ENCODE measurements at places on chromosomes 2 and 18.

DNA sequence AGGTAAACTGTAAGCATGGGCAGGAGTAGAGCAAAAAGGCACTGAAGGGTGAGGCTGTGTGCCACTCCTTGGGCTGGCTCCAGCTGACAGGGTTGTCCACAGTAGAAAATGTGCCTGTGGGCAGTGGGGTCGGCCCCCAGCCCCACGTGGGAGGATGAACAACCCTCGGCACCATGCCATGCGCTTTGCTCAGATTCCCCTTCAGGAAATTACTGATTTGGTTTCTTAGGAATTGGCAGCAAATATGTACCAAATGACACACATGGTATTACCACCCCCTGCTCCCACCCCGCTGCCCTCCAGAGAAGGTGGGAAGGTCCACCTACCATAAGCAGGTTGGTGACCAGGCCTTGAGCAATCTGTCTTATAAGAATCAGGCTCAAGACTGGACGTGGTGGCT lies 13.6 kb downstream of the ADCY3 start:
- no peak for DNase-seq

GRCh38 chr18:23629444-23629946 lies 33.2 kb downstream of the ANKRD29 start:
- no peak for DNase-seq

DNA sequence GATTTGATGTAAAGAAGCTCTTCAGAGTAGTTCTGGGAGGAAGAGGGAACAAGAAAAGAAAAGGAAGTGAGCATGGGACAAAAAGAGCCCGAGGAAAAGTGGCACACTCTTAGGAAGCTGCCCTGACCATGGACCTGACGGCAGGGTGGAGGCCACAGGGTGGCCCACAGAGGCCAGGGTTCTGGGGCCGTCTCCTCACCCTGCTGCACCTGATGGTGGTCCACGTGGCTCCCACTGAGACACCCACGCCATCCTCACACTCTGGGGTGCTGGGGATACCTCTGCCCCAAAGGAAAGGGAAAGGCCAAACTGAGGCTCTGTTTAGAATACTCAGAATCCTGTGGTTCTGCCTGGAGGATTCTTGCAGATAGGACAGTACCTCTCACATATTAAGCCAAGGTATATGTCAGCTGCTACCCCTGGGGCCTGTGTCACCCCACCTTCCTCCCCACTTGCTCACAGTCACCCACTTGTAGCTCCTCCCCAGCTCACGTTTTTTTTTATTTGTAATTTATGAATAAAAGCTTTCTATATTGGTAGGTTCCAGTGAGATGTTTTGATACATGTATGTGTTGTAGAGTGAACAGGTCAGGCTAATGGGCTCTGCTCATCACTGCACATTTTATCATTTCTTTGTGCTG lies 171.1 kb downstream of the LDLRAD4 start:
- no peak for DNase-seq

DNA sequence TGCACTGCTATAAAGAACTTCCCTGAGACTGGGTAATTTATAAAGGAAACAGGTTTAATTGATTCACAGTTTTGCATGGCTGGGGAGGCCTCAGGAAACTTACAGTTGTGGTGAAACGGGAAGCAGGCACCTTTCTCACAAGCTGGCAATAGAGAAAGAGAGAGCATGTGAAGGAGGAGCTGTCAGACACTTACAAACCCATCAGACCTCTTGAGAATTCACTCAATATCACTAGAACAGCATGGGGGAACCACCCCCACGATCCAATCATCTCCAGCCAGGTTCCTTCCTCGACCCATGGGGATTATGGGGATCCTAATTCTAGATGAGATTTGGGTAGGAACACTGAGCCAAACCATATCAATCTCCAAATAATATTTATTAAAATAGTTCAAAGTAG lies 729.2 kb upstream of the DDX18 start:
- no peak for DNase-seq

DNA sequence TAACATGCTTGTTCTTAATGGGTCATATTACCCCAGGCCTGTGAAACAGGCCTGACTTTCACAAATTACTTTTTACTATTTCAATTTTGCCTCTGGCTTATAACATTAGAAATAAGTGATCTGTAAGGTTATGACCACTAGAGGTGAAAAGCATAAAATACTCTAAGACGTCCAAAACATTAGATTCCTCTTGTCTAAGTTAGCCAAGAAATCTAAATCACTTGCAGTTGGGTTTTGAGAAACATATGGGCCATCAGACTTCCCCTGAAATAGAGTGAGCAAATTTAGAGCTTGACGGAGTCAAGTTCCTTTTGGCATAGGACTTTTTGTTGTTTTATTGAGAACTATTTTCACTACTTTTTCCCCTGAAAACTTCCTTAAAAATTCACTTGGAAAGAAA lies 32.7 kb upstream of the RIT2 start:
- DNase-seq, result no peak

DNA sequence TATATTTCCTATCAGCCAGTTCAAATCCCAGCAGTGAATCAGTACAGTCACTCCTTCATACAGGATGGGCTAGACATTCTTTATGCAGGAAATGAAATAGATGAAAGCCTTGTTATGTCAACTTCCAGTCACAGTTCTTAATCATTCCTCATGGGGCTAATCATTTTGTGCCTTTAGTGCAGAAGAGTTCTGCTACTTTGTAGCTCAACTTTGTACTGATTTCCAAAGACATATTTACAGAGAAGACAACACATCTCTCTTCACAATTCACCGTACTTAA lies 593.9 kb upstream of the NETO1 start:
- DNase-seq, result no peak

GRCh38 chr18:48945953-48946217 lies 4.9 kb downstream of the SMAD7 start:
- no peak for DNase-seq

DNA sequence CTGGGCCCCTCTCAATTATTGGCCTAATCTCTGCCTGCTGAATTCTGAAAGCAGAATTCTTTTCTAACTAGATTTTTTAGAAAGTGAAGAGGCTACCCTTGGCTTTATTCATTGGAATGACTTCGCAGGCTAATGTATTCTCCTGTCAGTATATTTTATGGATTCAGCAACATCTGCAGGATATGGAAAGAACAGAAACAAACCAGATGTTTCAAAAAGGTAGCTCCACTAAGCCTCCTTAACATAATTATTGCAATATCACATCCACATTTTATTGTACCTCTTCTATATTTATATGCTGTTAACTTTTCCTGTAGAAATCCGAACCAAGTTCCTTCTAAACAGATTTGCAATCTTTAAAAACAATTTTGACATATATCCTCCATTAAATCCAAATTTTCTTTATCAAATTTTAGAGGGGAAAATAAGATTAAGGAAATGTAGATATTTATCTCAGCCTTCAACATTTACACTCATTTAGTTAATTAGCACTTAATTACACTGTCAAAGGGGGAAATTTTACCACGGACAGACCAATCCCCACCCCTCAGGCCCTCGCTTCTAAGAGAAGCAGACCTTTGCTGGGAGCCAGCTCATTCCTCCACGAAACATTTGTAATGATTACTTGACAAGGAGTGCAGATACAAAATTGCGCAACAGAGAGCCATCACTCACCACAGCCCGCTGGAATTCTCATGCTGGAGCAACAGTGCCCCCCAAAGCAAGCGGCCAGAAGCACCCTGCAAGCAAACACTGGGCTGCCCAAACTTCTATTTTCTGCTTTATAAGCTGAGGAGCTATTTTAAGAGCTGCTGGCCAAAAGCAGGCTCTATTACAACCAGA lies 253.4 kb downstream of the ETAA1 start:
- no peak for DNase-seq

- no peak for DNase-seq
These were observed 36.3 kb upstream of the ITM2C start for GRCh38 chr2:230828272-230828961.

DNA sequence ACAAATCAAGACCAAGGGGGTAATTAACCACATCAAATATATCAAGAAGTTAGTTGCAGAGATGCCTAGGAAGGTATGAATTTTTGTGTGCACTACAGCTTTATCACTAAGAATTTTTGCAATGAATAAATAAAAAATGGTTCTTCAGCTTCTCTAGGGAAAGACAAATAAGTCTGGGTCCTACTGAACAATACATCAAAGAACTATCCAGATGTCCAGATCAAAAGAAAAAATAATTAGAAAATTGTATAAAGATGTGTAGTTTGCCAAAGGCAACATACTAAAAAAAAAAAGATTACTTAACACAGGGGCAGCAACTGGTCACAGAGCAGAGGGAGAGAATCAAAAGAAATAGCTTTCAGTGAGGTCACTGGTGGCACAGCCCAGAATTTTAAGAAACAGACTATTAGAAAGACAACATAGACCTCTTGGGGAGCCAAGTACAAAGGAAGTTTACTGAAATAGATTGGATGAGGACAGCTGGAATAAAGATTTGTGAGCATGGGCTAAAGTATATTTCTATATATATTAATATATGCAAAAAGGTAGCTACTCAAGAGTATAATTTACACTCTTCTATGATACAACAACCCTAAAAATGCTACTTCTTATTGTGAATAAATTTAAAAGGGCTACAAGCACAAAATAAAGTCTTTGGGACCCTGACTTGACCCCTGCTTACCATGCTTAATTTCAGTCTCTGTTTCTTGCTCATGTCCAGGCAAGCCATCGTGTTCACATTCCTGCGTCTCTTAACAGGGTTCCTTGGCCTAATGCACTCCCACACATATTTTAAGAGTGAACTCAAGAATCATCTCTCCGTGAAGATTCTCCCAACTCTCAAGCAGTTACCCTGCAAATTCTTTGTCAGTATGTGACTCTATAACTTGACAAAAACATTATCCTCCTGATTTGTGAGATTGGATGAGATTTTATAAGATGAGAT lies 99.0 kb upstream of the GRB14 start:
- DNase-seq, result no peak

- no peak for DNase-seq
These were observed 2.4 kb upstream of the CHRNG start for GRCh38 chr2:232537079-232537478.

GRCh38 chr2:19607931-19608771 lies 249.7 kb upstream of the OSR1 start:
- no peak for DNase-seq

- no peak for DNase-seq
These were observed 1084.7 kb upstream of the NXPH2 start for GRCh38 chr2:139864821-139865302.

DNA sequence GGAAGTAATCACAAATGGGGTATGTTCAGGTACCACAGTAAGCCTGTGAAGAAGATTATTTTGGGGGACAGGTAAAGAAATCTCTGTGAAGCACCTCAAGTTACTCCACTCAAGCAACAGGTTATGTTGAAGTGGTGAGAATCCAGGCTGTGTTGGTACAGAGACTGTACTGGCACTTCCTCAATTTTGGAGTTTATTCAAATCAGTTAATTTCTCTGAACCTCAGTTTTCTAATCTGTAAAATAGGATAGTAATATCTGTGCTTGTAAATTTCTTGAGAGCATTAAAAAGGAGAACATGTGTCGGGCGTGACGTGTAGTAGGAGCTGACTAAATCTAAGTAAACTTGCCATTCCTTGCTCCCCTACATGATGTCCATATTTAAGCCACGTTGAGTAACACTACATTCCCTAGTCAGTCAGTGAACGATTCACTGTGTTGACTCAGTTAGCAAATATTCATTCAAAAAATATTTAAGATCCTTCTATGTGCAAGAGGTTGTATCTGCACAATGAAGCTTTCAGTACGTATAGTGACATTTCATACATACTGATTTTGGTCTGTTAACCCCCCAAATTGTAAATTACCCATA lies 504.2 kb downstream of the ZEB2 start:
- DNase-seq, result no peak

DNA sequence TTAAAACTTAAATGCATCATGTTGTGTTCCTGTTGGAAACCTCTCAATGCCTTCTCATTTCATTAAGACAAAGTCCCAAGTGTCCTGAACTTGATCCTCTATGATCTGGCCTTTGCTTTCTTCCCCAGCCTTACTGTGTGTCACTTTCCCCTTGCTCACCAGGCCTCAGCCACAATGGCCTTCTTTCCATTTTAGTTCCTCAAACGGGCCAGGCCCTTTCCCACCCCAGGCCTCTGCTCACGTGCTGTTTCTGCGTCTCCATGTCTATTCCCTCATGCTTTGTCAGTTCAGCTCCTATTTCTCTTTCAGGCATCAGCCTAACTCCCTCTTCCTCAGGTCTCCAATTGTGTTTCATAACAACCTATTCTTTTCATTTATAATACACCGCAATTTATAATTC lies 19.5 kb downstream of the CXCR4 start:
- DNase-seq, result no peak

- no peak for DNase-seq
These were observed 29.0 kb downstream of the PSME4 start for GRCh38 chr2:53941749-53942148.

- no peak for DNase-seq
These were observed 3.7 kb downstream of the MYO3B start for GRCh38 chr2:170181602-170182001.

GRCh38 chr2:218019411-218020060 lies 16.7 kb upstream of the TNS1 start:
- no peak for DNase-seq

GRCh38 chr2:33111002-33111446 lies 164.3 kb downstream of the LTBP1 start:
- no peak for DNase-seq

DNA sequence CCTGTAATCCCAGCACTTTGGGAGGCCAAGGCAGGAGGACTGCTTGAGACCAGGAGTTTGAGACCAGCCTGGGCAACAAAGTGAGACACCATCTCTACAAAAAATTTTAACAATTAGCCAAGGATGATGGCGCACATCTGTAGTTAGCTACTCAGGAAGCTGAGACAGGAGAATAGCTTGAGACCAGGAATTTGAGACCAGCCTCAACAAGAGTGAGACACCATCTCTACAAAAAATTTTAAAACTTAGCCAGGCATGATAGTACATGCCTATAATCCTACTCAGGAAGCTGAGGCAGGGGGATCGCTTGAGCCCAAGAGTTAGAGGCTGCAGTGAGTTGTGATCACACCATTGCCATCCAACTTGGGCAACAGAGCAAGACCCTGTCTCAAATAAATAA lies 7.0 kb downstream of the MEMO1 start:
- DNase-seq, result no peak

- DNase-seq, result no peak
These were observed 114.4 kb upstream of the HAAO start for GRCh38 chr2:42906557-42907411.

Measured in activated CD4-positive, CD25-positive, alpha-beta regulatory T cell (primary cell).